NCI-H1930 (cell line): ENCODE measurements at places on chromosomes 1 and 21.

DNA sequence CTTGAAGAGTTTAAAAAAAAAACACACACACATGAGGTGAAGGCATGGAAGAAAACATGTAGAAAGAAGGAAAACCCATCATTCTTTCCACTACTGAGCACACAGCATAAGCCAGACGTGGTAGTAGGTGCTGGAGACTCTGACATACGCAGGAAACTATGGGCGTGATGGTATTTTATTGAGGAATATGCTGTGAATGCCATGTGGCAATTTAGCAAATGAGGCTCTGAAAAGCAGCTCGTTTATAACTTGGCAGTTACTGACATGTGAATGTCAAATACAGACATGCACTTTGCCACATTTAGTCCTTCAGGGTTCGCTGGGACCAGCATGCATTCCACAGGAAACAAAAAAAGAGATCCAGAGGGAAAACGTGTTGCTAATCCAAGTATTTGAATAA, 74.3 kb upstream of the IFNAR2 start:
- no peak for DNase-seq

DNA sequence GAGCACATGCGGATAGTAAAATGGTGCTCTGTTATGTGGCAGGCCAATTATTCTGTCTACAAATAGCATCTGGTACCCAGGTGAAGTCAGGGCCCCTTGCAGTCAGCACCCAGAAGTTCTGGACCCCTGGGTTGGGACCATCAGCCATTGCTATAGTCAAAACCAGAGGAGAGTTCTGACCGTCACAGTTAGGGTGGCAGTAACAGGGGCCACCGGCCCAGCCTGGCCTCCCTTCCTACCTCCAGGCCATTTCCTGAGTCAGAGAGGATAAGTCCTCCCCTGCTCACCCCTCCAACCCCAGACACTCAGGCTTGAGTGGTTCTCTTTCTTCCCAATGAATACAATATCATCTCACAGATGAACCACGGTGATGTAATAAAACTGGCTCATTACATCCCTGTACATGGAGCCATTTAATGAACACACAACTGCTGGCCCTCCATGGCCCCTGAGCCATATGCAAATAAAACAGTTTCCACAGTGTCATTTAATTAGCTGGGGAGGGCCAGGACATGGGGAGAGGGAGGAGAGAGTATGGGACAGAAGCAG, 673.6 kb downstream of the MATN1 start:
- DNase-seq, result no peak

GRCh38 chr1:151002051-151002450, 4.7 kb downstream of the MINDY1 start:
- no peak for DNase-seq

GRCh38 chr1:156513185-156513584, 12.6 kb upstream of the MEF2D start:
- DNase-seq, result no peak

GRCh38 chr1:22750685-22751051, 40.0 kb downstream of the EPHB2 start:
- DNase-seq, result no peak

DNA sequence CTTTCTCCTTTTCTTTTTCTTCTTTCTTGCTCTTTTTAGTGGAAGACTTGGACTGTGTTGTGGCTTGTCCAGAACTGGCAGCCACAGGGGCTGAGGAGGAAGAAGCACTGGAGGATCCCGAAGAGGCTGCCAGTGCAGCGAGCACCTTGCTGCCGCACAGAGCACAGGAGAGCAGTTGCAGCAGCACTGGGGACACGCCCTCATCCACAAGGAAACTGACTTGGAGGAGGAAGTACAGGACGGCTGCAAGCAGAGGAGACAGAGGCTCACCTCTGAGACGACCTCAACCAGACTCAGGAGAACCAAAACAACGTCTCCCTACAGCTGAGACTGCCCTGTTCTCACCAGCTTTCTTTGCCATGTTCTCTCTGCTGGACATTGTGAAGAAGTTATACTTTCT, 88.9 kb downstream of the UBR4 start:
- no peak for DNase-seq

DNA sequence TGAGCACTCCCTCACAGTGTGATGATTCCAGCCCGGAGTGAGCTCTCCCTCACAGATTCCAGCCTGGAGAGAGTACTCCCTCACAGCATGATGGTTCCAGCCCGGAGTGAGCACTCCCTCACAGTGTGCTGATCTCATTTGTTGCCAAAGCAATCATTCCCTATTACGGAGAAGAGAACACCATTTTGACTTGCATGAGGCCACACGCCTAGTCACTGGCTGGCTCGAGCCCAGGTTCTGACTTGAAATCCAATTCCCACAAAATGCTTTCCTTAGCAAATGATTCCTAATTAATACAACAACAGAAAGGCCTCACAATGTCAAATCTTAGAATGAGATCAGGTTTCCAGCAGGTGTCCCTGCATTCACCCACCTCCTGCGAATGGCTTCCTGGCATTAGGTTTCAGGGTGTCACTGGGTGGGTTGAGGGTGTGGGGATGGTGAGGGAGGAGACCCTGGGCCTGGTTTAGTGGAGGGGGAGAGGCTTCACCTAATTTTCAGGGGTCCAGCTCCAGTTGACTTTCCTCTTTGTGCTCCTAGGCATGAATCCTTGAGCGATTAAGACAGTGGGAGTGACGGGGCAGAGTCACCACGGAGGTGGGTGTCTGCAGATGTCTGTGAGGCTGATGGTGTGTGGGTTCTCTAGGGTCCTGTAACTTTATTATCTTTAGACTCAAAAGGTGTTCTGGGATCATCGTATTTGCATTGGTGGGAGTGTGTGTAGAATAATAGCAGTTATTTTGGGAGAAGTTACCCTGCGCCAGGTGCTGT, 158.5 kb downstream of the KCNJ6 start:
- no peak for DNase-seq

GRCh38 chr1:203599875-203600781, 26.5 kb upstream of the ATP2B4 start:
- DNase-seq, result no peak

- no peak for DNase-seq
Observed at GRCh38 chr1:151577173-151577572, 34.7 kb upstream of the SNX27 start.

GRCh38 chr21:37737996-37738395, 178.3 kb downstream of the KCNJ6 start:
- DNase-seq, result no peak

GRCh38 chr1:47186267-47187185, 3.3 kb downstream of the PDZK1IP1 start:
- DNase-seq, result no peak

DNA sequence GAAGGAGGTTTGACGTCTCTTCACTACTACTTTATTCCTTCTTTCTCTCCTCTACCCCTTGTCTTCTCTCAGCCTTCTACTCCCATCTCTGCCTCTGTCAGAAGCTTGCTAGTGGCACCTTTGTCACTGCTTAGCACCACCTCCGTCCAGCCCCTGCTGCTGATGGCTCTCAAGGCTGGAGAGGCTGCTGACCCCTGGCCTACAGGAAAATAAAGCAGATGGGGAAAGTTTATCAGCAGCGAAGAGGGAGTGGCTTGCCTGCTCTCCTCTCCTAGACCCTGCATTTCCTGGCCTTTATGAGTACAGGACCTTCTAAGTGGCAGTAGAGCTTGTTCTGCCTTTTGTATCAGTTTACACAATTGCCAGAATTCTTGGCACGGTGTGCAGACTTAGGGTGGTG, 27.0 kb downstream of the PROX1 start:
- DNase-seq, result no peak
